ENCODE measurements at places on chromosomes 5 and 9. TPM values are rescaled to one million over a fixed set of nuclear protein-coding genes. Genes with fewer than 3 reads are reported as not detected.
A peak's percentile ranks its signal among the peaks of the same experiment; 100 is the strongest.

GRCh38 chr5:174166231-174167079 is 120.9 kb downstream of the NSG2 start:
- no peak overlapping the region for H3K27ac ChIP-seq
- DNase-seq = no peak
- H3K4me3 ChIP-seq = no peak overlapping the region
- no peaks in the 10 kb centered on the region for H3K27me3 ChIP-seq
- no peaks in the 10 kb centered on the region for H3K4me1 ChIP-seq
- H3K36me3 ChIP-seq = no peaks in the 10 kb centered on the region

DNA sequence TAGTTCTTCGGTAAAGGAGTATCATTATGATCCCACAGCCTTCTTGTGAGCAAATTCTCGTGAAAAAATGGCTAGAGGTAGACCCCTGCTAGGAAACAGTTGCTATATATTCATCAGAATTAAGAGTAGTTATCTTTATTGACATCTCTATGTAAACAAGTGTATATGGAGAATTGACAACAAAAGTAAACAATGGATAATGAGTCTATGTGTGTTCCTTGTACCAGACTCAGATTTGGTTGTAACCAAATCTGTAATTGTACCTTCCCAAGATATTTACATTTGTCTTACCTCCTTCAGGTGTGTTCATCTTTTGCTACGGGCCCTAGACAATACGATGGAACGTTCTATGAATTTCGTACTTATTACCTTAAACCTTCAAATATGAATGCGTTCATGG is 2.1 kb downstream of the NIPSNAP3B start:
- H3K27ac ChIP-seq = no peak overlapping the region
- no peaks in the 10 kb centered on the region for H3K4me1 ChIP-seq
- no peaks in the 10 kb centered on the region for H3K27me3 ChIP-seq
- no peaks in the 10 kb centered on the region for H3K36me3 ChIP-seq
- no peak for DNase-seq

DNA sequence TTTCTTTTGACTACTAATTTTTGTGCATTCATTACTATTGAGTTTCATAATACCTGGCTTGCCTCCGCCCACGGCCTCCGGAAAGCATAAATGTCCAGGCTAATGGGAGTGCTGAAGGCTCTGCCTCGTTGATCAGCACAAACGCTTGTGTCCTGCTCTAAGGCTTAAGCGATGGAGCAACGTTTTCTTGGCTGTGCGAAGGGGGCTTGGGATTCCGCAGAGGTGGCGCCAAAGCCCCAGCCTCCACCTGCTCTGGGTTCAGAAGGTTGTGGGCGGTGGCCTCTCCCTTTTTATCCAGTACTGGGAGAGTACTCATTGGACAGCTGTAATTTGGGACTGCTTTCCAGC is 19.7 kb downstream of the ANXA2R start:
- H3K4me1 ChIP-seq = no peaks in the 10 kb centered on the region
- peaks cover 16% of the 10 kb centered on the region for H3K27me3 ChIP-seq
- peak overlapping the region; percentile 86 for H3K27ac ChIP-seq
- DNase-seq = no peak
- H3K4me3 ChIP-seq = peak overlapping the region; percentile 66

- no peaks in the 10 kb centered on the region for H3K4me1 ChIP-seq
- H3K27me3 ChIP-seq = no peaks in the 10 kb centered on the region
- no peaks in the 10 kb centered on the region for H3K36me3 ChIP-seq
- no peak overlapping the region for H3K27ac ChIP-seq
- no peak for DNase-seq
These were observed 171.1 kb downstream of the TARS1 start for GRCh38 chr5:33611877-33612276.

DNA sequence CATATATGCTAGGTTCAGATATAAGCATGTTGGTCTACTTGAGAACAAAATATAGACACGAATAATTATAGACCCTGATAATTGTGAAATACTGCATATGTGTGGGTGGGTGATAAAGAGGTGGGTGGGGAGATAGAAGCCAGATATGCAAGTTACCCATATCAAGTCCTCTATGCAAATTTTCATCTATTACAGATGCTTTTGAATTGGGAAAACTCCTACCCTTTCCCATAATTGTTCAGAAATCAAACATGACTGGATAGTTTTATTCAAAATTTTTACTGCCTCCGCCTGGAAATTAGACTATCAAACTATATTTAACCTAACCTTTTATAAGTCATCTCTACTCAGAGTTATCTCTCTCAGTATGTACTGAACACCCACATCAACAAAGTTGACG is 157.5 kb downstream of the MEF2C start:
- no peaks in the 10 kb centered on the region for H3K36me3 ChIP-seq
- H3K4me3 ChIP-seq = no peak overlapping the region
- no peak for DNase-seq
- H3K27ac ChIP-seq = no peak overlapping the region

DNA sequence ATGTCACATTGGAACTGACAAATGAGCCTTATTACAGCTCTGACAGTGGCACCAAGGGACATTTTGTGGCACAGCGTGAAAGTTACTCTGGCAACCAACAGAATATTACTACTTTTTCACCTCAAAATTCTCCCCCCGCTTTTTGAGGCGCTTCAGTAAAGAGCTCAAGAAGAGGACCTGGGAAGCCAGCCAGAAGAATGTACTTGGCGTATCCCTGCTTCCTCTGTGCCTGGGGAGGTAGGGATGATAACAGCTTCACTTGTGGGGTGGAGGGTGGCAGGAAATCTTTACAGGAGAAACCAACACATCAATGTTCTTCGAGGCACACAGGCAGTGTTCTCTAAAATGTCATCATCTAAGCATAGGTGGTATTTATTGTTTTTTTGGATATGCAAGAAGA is 624.1 kb downstream of the NR2F1-AS1 start:
- no peak overlapping the region for H3K4me3 ChIP-seq
- H3K4me1 ChIP-seq = no peaks in the 10 kb centered on the region
- H3K27me3 ChIP-seq = no peaks in the 10 kb centered on the region

GRCh38 chr9:97563458-97564135 is 62.1 kb downstream of the TMOD1 start:
- H3K27me3 ChIP-seq = no peaks in the 10 kb centered on the region
- no peaks in the 10 kb centered on the region for H3K4me1 ChIP-seq
- no peak overlapping the region for H3K4me3 ChIP-seq
- DNase-seq = no peak
- no peak overlapping the region for H3K27ac ChIP-seq
- no peaks in the 10 kb centered on the region for H3K36me3 ChIP-seq

DNA sequence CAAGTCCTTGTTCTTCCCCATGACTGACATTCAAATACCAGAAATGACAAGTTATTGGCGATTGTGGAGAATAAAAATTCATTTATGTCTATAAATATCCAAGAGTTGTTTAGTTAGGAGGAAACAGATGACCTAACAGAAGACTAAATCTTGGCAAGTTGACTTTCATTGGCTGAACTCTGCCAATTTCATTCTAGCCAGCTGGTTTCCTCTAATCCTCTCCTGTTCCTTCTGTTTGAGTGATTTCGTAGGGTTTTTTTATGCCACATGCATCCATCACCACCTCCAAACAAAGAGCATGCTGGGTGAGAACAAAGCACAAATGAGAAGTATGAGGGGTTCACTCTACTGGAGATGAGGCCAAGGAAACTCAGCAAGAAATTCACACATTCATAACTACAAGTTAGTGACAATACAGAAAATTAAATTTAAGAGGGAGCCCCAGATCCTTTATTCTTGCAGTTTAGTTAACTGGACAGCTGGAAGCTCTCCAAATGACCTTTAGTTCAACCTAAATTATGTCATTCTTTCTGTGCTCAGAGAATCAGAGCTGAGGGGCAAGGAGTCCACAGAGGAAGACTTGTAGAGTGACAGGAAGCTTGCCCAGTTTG is 932.0 kb downstream of the TLE4 start:
- no peaks in the 10 kb centered on the region for H3K36me3 ChIP-seq
- H3K27me3 ChIP-seq = no peaks in the 10 kb centered on the region
- no peak overlapping the region for H3K27ac ChIP-seq
- no peaks in the 10 kb centered on the region for H3K4me1 ChIP-seq
- no peak for DNase-seq

GRCh38 chr9:130940693-130941576 is 1.9 kb upstream of the FIBCD1 start:
- DNase-seq = peak; percentile 84
- no peak overlapping the region for H3K27ac ChIP-seq
- H3K4me3 ChIP-seq = no peak overlapping the region
- no peaks in the 10 kb centered on the region for H3K36me3 ChIP-seq
- peaks cover 7% of the 10 kb centered on the region for H3K27me3 ChIP-seq

DNA sequence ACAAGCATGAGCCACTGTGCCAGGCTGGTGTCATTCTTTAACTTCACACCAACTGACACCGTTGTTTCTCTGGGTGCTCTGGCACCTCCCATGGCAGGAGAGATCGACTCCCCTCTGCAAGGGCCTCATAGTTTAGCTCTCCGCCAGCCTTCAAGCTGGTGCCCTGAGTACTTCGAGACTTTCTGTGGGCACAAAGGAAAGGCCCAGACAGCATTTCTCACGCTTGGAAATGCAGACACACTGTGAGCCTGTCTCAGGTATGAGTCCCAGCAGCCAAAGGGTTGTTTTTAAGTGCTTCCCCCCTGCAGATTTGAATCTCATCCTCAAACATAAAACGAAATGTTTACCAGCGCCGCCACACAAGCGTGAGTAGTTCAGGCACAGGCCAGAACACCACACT is 11.1 kb upstream of the TCF7 start:
- H3K36me3 ChIP-seq = no peaks in the 10 kb centered on the region
- H3K4me1 ChIP-seq = peaks cover 5% of the 10 kb centered on the region
- no peak for DNase-seq
- H3K27me3 ChIP-seq = no peaks in the 10 kb centered on the region
- no peak overlapping the region for H3K27ac ChIP-seq

The LEAP2 gene
- 0.80 TPM for total RNA-seq

The PCDHGA9 gene
- total RNA-seq = 16.7 TPM

The PCDHGA12 gene
- 12.0 TPM for total RNA-seq

The PCDHB4 gene
- 9.2 TPM for total RNA-seq

All from breast epithelium (tissue), 4 donors.